ENCODE measurements at places on chromosomes 6 and 20.

DNA sequence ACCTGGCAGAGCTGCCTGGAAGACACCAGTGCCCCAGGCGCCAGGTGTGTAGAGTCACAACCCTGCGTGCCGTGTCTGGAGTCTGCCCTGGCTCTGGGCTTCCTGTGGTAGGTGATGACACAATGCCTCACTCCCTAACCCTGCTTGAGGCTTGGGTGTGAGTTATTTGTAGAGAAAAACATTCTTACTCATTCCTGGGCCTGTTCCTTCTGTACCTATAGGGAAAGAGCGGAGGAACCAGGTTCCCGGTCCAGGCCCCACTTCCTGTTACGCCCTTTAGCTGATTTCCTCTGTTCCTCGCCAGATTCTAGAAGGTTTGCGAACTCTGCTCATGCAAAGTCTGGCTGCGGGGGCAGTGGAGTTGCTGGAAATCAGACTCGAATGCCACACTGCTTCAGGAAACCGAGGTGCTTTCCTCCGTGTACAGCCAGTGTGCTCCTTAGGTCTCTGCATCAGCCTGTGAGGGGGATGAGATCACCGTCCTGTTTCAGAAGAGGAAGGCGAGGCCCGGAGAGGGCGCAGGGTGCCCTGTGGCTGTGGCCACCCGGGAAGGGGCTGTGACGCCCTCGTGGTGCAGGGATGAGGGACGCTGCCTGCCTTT lies 67.1 kb upstream of the DUSP22 start:
- peak; percentile 69 for DNase-seq

DNA sequence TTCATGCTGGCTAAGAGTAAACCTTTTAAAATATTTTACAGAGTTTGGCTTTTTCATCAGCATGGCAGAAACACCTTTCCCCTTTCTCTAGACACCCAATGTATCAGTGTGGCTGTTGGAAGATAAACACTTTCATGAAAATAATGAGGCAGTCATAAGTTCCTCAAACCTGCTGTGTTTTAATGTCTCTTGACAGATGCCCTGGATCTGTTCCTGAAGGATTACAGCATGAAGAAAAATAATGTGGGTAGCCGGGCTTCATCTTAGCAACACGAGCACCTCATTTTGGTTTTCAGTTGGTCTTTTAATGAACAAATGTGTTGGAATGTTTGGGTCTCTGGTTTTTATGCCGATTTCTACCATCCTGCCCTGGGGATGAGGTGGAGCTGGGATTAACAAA lies 45.5 kb upstream of the UNC93A start:
- DNase-seq, result no peak

GRCh38 chr20:63652192-63652980 lies 838 bp downstream of the STMN3 start:
- no peak for DNase-seq

GRCh38 chr6:154479771-154480639 lies 30.5 kb downstream of the CNKSR3 start:
- DNase-seq, result no peak

- DNase-seq, result no peak
Observed at GRCh38 chr20:58184063-58184462, 44.4 kb downstream of the ANKRD60 start.

DNA sequence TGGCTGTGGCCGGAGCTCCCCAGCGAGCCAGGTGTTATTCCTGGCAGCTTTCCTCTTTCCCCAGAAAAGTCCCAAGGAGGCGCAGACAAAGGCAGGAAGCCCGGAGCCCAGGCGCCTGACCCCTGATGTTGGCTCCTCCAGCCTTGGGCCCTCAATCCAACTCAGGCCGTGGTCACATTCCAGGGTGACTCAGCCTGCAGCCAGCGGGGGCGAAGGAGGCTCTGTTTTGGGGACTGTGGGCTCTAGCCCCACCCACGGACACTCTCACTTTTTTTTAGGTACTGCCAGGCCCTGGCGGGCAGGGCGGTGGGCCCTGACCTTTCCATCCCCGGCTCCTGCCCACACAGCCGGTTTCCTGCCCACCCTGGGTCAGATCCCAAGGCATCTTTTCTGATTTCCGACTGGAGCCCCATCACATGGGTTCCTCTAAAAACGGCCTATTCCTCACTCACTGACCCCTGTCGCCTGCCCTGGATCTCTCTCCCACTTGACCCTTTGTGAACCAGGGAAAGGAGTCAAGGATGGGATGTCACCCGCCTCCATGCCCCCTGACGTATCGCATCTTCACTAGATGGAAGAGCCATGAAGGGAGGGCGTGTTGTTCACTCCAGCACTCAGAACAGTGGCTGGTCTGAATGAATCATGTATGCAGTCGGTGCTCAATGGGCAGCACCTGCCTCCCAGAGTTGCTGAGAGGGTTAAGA lies 5.5 kb downstream of the PTGIS start:
- peak; percentile 75 for DNase-seq

DNA sequence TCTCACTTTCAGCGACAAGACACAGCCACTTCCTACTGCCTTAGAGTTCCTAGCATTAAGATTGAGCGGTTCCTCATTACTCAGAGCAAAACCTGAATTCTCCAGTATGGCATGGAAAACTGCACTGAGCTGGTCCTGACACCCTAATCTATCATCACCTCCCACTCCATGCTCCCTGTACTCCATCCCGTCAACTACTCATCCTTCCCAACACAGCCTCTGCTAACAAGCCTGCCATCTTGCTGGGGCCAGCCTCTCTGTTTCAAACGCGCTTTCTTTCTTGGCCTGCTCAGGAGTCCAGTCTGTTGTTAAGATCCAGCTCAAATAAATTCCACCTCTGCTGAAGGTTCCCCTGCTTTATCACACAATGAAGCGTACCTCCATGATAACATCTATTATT lies 12.0 kb downstream of the PRKN start:
- no peak for DNase-seq

DNA sequence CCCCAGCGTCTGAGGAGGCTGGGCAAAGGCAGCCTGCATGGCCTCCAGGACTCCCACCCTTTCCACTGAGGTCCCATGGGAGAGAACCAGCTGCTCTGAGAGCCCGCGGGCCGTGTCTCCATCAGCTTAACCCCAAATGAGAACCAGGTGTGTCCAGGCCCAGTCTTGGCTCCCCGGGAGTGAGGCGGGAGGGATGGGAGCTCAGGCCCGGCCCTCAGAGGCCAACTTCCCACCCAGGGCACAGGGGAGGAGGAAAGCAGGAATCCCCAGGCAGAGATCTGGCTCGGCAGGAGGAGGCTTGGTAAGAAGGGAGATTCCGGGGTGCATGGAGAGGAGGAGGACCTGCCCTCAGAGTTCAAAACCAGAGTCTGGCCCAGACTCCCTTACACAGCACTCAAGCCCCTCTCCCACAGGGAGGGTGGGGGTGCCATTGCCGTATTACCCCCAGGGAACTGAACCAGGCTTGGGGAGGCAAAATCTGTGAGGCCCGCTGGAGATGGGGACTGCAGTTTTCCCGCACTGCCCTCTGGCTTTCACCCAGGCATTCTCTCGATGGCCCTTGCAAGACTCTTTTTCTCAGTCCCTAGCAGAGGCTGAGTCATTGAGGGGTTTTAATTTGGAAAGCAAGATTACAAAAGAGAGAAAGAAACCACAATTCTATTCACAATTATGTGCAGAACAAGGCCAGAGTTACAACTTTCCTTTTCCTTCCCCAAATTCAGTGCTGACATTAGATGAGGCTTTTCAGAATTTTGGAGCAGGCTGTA lies 17.1 kb downstream of the FOXF2 start:
- DNase-seq, result no peak

DNA sequence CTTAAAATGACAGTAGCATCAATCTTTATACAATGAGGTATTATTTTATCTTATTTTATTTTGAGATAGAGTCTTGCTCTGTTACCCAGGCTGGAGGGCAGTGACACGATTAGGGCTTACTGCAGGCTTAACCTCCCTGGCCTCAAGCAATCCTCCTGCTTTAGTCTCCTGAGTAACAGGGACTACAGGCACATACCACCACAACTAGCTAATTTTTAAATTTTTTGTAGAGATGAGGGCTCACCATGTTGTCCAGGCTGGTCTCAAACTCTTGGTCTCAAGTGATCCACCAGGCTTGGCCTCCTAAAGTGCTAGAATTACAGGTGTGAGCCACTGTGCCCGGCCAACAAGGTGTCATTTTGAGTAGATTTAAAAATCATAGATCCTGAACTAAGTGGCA lies 125.9 kb downstream of the PDSS2 start:
- no peak for DNase-seq

- no peak for DNase-seq
Observed at GRCh38 chr6:43032326-43032725, 10.9 kb downstream of the RRP36 start.

DNA sequence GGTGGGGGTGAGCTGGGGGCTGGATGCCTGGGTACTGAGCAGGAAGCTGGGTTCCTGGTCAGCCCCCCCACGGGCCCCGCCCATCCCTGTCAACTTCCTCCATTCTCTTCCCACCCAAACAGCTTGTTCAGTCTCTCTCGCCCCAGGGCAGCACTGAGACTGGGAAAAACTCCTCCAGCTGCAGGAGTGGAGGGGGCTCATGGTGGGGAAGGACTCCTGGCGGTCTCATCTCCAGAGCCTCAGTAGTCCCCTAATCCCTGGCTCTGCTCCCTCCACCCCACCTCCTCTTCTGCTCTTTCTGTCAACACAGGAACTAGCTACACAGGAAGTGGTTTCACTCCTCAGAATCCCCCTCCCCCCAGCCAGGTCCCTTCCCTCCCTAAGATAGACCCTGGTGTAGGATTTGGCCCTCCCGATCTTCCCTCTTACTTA lies at the start of gene GPSM3:
GPSM3 (minus strand) TSS at position 36 of the 432 bp plus-strand sequence. CDS start 130 bp downstream, outside the sequence.
- peak; percentile 42 for DNase-seq

DNA sequence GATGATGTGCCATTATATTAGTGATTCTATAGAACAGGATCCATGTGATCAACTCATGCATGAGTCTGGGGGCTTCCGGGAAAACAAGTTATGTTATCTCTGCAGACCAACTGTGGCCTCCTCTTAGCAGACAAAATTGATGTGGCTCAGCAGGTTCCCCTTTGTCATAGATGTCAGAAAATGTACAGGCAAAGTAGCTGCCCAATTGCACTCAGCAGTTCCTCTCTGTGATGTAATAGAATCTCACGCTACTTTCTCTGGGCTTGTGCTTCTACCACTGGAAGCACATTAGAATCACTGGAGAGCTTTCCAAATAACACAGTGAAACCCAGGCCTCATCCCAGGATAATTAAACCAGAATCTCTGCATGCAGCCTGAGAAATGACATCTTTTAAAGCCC lies 253.1 kb downstream of the SLC24A3 start:
- DNase-seq, result no peak

GRCh38 chr20:23127506-23128279 lies 41.6 kb upstream of the CD93 start:
- DNase-seq, result no peak
